T-helper 17 cell (primary cell): ENCODE measurements at places on chromosomes 4 and X.

DNA sequence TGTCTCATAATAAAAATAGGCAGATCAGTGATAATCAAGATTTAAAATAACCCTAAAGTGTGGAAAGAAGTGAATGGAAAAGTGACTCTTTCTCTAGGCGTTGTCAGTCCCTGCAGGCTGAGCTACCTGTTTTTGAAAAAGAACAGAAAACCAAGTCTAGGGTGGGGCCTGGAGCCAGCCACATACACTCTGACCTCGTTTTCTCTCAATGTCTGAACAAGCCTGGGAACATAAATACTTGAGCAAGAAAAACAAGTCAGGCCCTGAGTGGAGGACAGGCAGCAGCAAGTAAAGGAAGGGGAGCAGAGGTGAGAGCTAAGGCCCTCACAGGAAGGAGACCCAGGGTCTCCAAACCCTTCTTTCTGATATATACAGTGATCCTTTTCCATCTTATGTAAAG, 91.7 kb upstream of the HPF1 start:
- no peak for DNase-seq

DNA sequence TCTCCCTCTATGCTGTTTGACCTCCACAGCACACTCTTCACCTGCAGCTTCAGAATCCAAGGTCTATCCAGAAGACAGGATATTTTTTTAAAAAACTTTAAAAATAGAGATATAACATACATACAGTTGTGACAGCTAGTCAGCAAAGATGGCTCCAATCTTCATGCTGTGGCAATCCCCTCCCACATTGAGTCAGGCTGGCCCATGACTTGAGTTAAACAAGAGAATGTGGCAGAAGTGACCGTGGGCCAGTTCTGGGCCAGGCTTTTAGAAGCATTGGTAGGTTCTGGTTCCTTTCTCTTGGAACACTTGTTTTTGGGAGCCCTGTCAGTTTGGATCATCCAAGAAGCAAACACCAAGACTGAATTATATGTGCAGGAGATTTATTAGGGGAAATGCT, 36.1 kb upstream of the REPS2 start:
- DNase-seq: no peak

DNA sequence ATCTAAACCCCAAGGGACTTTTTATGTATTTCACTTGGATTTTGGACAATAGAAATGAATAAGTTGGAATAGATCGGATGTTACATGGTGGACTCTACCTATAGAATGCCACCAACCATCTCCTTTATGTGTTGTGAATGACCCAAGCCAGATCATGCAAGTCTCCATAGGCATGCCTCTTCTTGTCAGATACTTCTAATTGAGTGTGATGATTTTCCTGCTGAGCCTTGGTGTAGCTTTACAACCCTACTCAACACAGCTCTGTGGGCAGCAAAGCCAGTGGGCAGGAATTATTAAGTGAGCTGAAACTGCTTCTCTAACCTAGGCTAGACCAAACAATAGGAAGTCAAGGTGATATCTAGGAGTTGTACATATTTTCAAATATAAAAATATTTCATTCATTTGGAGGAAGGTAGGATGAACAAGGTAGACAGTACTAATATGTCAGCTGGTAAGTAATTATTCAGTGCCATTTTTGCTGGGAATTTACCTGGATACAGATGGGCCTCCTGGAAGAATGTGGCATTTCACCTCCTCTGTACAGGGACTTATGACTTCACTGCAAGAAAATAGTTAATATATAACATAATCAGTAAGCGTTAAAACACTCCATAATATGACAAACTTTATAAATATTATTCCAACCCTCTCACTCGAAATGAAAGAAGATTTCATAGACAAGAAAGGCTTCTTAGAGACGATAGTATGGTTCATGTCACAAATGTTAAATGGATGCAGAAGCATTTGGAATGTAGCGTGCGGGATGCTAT, 298.0 kb upstream of the FAT1 start:
- no peak for DNase-seq

GRCh38 chr4:145156986-145157385, 23.4 kb downstream of the OTUD4 start:
- no peak for DNase-seq

DNA sequence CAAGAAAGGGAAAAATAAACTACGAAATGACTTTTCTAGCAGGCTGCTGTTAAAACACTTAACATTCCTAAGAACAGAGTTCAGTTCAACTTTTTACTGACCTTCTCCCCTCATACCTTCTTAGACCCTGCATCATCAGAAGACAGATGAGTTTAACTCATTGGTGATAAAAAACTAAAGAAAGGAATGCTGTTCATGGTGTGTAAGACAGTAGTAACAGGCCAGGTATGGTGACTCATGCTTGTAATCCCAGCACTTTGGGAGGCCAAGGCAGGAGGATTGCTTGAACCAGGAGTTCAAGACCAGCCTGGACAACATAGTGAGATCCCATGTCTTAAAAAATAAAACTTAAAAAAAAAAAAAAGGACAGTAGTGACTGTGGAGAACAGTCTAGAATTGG, 16.2 kb downstream of the RBM47 start:
- DNase-seq: no peak

GRCh38 chr4:34280131-34280530, 1964.2 kb downstream of the ARAP2 start:
- no peak for DNase-seq
